Colonic mucosa (tissue), 4 donors: ENCODE measurements at places on chromosomes 13 and 19. TPM values are rescaled to one million over a fixed set of nuclear protein-coding genes. Genes with fewer than 3 reads are reported as not detected.

Gene ZNF284
- total RNA-seq, result 1.4 TPM

Gene DKKL1
- not detected for total RNA-seq

Gene NLRP5
- not detected for total RNA-seq

DNA sequence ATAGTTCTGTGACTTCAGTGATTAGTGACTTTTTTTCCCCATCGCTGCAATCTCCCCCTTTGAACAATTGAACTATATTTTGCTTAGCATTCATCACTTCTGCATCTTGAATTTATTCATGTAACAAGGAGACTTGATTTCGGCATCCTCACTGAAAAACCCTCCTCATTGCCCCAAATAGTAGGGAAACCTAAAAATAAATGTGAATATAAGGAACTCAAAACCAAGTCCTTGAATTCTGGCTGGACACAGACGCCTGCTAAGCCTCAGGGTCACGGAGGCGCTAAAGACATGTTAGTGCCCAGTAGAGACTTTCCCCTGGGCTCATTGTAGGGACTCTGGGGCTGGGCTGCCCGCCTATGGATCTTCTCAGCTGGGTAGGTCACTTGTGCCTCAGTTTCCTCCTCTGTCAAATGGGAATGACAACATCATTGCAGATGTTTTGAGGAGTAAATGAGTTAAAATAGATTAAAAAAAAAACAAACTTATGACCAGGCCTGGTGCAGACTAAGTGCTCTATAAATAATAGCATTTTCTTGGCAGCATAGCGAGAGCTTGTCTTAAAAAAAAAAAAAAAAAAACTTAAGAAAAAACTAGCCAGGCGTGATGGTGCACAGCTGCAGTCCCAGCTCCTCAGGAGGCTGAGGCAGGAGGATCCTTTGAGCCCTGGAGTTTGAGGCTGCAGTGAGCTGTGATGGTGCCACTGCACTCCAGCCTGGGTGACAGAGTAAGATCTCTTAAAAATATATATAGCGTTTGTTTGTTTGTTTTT, 1.8 kb upstream of the ADGRE5 start:
- no peak for DNase-seq
- no peaks in the 10 kb centered on the region for H3K36me3 ChIP-seq
- H3K4me3 ChIP-seq, result no peak overlapping the region
- H3K4me1 ChIP-seq, result peaks cover 21% of the 10 kb centered on the region

- H3K4me3 ChIP-seq, result no peak overlapping the region
- no peak overlapping the region for H3K27ac ChIP-seq
- H3K4me1 ChIP-seq, result no peaks in the 10 kb centered on the region
- no peaks in the 10 kb centered on the region for H3K27me3 ChIP-seq
- no peaks in the 10 kb centered on the region for H3K36me3 ChIP-seq
Measured at GRCh38 chr19:33773704-33774624, 22.7 kb upstream of the KCTD15 start.

GRCh38 chr19:11578258-11579142, 1.1 kb upstream of the ACP5 start:
- peak overlapping the region; percentile 43 for H3K4me3 ChIP-seq
- peak overlapping the region; percentile 30 for H3K27ac ChIP-seq
- no peaks in the 10 kb centered on the region for H3K4me1 ChIP-seq
- peaks cover 3% of the 10 kb centered on the region for H3K27me3 ChIP-seq
- DNase-seq, result peak; percentile 74

- no peaks in the 10 kb centered on the region for H3K4me1 ChIP-seq
- H3K27ac ChIP-seq, result no peak overlapping the region
- no peak for DNase-seq
- H3K27me3 ChIP-seq, result no peaks in the 10 kb centered on the region
Measured at GRCh38 chr19:13790354-13790753, 4.9 kb upstream of the ZSWIM4 start.

DNA sequence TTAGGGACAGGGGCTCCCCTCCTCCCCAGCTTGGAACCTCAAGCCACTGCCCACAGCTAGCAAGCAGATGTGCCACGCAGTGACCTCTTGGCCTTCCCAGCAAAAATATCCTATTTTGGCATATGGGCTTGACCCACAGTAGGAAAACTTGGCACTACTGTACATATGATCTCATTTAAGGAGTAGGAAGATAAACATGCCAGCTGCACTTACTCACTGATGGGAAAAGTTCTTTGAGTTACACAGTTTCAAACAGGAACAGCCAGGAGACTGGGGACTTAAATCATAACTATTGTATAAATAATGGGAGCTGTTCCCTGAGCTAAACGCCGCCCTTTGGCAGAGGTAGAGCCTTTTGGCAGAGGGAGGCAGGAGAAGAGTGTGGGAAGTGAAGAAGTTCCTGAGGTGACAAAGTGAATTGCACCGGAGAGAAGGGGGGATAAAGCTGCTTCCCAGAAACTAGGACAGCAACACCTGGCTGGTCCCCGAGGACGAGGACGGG, 6.1 kb downstream of the SACS start:
- no peaks in the 10 kb centered on the region for H3K27me3 ChIP-seq
- H3K27ac ChIP-seq, result peak overlapping the region; percentile 29
- no peak overlapping the region for H3K4me3 ChIP-seq
